ENCODE measurements at places on chromosomes 4 and X. TPM values are rescaled to one million over a fixed set of nuclear protein-coding genes. Genes with fewer than 3 reads are reported as not detected.

PDLIM3 gene
- total RNA-seq: 25.2 TPM

TTC29 gene
- total RNA-seq: not detected

DNA sequence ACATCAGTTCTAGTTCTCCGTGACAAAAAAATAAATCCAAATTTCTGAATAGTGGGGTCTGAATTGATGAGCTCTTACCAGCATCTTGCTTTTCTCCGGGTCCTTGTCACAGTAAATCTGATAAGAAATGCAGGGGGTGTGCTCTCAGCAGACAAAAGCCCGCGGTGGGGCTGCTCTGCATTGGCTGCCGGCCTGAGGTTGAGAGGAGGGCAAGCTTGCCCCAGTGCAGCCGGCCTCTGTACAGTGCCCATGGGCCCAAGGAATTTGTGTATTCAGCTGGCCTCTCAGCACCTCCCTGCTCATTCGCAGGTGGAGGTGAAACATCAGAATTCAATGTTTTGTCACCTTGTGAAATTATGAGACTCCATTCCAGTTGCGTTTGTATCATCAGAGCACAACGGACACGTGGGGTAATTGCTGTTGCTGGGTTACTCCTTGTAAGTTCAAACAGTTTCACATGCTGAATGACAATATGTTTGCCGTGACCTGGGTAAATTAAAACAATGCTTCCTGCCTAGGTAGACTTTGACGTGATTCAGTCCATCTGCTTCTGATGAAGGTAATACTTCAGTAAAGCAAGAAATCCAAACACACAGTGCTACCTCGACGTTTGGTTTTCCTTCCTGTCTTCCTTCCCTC, 596.4 kb downstream of the MID1IP1 start:
- DNase-seq: no peak
- no peaks in the 10 kb centered on the region for H3K4me1 ChIP-seq
- no peaks in the 10 kb centered on the region for H3K27me3 ChIP-seq
- H3K27ac ChIP-seq: no peak overlapping the region
- no peak overlapping the region for H3K4me3 ChIP-seq
- no peaks in the 10 kb centered on the region for H3K36me3 ChIP-seq

- no peaks in the 10 kb centered on the region for H3K27me3 ChIP-seq
- H3K4me1 ChIP-seq: no peaks in the 10 kb centered on the region
- no peak overlapping the region for H3K4me3 ChIP-seq
- no peak for DNase-seq
Measured at GRCh38 chr4:181225616-181226261, 1017.5 kb upstream of the TENM3 start.

GRCh38 chrX:120614816-120615215, 10.9 kb downstream of the MCTS1 start:
- no peak overlapping the region for H3K27ac ChIP-seq
- no peak overlapping the region for H3K4me3 ChIP-seq
- peaks cover 8% of the 10 kb centered on the region for H3K36me3 ChIP-seq
- no peaks in the 10 kb centered on the region for H3K4me1 ChIP-seq

- no peaks in the 10 kb centered on the region for H3K27me3 ChIP-seq
- H3K4me1 ChIP-seq: no peaks in the 10 kb centered on the region
- H3K27ac ChIP-seq: no peak overlapping the region
- DNase-seq: no peak
- peaks cover 13% of the 10 kb centered on the region for H3K36me3 ChIP-seq
Measured at GRCh38 chrX:18934708-18935107, 49.2 kb downstream of the PHKA2 start.

SHISA3 gene
- total RNA-seq: 1.4 TPM

GRCh38 chr4:185179488-185179887, 24.3 kb downstream of the CFAP97 start:
- H3K27ac ChIP-seq: no peak overlapping the region
- H3K4me3 ChIP-seq: no peak overlapping the region
- H3K36me3 ChIP-seq: no peaks in the 10 kb centered on the region
- no peaks in the 10 kb centered on the region for H3K27me3 ChIP-seq

DNA sequence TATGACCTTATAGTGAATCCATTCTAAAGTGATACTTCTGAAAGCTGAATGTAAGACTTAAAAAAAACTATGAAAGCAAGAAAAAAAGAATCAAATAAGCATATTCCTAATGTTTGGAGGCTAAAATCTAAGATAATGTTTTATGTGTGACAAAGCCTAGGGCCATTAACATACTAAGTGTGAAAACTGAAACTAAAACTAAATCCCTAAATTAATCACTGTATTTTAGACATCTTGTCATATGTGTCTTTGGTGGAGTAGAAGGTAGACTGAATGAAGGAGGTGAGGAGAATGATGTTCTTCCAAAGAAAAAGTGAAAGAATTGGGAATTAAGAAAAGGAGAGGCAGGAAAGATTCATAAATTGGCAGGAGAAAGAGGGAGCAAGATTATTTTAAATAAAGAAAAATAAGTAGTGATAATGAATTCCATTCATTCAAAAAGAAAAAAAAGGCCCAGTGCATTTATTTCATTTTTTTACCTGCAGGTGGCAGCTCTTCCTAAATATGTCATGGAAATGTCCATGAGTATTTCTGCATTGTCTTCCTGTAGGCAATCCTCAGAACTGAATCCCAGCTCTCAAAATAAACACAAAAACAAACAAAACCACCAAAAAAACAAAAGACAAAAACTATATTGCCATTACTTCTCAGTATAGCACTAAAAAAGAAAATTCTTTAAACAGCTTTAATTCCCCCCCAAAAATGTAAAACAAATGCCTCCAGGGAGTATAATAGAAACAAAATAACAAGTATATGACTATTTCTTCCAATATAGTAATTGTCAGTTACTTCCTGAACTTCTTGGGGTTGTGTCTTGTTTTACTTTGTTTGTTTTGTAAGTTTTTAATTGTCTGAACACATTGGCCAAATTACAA, 17.0 kb upstream of the AP1AR start:
- H3K4me3 ChIP-seq: no peak overlapping the region
- H3K27ac ChIP-seq: no peak overlapping the region
- no peaks in the 10 kb centered on the region for H3K36me3 ChIP-seq

GRCh38 chrX:118961866-118962560, 12.4 kb upstream of the LONRF3 start:
- no peaks in the 10 kb centered on the region for H3K27me3 ChIP-seq
- no peak overlapping the region for H3K4me3 ChIP-seq
- no peak overlapping the region for H3K27ac ChIP-seq
- DNase-seq: no peak

DNA sequence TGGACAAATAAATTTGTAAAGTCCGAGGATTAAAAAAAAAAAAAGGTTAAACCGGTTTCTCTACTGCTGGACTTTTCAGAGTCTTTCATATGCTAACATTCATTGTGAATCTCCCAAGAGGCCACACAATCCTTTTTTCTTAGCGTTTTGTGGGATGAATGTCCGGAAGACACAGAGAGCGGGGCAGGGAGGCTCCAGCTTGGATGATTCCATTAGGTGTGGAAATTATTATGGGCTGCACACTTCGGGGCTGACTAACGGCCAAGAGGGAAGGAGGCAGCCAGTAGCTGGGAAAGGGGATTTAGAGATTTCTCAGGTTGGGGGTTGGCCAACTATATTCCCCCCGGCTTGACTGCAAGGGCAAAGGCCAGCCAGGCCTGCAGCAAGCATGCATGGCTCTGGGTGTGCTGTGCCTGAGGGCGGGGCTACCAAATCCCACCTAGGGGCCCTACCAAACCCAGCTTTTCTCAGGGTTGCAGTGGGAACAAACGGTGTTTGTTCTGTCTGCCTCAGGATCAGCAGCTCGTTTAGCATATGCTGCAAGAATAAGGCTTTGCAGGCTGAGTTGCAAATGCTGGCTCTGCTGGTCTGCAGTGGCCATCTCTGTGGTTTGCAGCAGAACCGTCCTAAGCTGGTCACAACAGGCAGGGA, 28.6 kb downstream of the NYX start:
- DNase-seq: no peak
- H3K4me3 ChIP-seq: no peak overlapping the region

SEC24B gene
- total RNA-seq: 40.4 TPM

GRCh38 chr4:44186096-44186849, 262.3 kb downstream of the KCTD8 start:
- no peaks in the 10 kb centered on the region for H3K27me3 ChIP-seq
- H3K4me1 ChIP-seq: no peaks in the 10 kb centered on the region
- DNase-seq: no peak
- no peak overlapping the region for H3K4me3 ChIP-seq
- H3K27ac ChIP-seq: no peak overlapping the region

- no peaks in the 10 kb centered on the region for H3K36me3 ChIP-seq
- no peaks in the 10 kb centered on the region for H3K27me3 ChIP-seq
- H3K4me3 ChIP-seq: no peak overlapping the region
- DNase-seq: no peak
- H3K27ac ChIP-seq: no peak overlapping the region
Measured at GRCh38 chrX:94914235-94914634, 1240.2 kb downstream of the FAM133A start.

DNA sequence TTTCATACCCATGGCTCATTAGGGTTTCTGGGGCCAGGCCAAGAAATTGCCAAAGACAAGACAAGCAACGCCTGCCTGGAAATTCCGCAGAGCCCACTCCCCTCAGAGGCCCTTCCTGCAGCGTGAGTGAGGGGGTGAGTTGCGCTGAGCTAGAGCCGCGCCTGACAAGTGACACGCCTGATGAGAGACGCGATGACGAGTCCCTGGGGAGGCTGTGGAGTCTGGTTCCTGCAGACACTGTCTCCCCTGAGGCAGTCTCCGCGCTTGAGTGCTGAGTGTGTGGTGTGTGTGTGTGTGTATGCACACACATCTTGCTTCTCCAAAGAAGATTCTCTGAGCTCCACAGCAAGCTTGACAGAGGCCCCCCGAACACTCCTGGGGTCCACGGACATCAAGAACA, 269.8 kb downstream of the BCOR start:
- H3K27me3 ChIP-seq: no peaks in the 10 kb centered on the region
- H3K36me3 ChIP-seq: no peaks in the 10 kb centered on the region
- H3K4me1 ChIP-seq: no peaks in the 10 kb centered on the region
- peak; percentile 67 for DNase-seq

GRCh38 chrX:80648023-80648422, 161.7 kb downstream of the BRWD3 start:
- no peaks in the 10 kb centered on the region for H3K27me3 ChIP-seq
- no peaks in the 10 kb centered on the region for H3K36me3 ChIP-seq
- H3K4me3 ChIP-seq: no peak overlapping the region
- no peak overlapping the region for H3K27ac ChIP-seq
- DNase-seq: no peak

TEX13B gene
- not detected for total RNA-seq

UBE2D3 gene
- 312 TPM for total RNA-seq

DNA sequence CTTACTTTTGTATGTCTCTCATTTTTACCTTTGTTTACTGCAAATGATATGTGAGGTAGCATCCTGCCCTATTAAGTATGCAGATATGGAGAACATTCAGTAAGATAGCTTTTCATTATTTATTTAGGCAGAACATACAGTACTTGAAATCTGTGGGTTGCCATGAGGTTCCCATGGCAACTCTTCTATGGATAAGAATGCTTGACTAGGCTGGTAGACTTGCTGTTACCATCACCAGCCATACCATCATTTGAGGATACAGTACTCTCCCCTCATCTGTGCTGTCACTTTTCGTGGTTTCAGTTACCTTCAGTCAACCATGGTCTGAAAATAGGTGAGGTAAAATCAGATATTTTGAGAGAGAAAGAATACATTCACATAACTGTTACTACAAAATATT, 56.7 kb downstream of the NAF1 start:
- DNase-seq: no peak
- no peaks in the 10 kb centered on the region for H3K27me3 ChIP-seq
- no peak overlapping the region for H3K27ac ChIP-seq
- H3K4me1 ChIP-seq: no peaks in the 10 kb centered on the region

- no peaks in the 10 kb centered on the region for H3K4me1 ChIP-seq
- H3K36me3 ChIP-seq: no peaks in the 10 kb centered on the region
- no peak for DNase-seq
- H3K27me3 ChIP-seq: no peaks in the 10 kb centered on the region
- no peak overlapping the region for H3K4me3 ChIP-seq
Measured at GRCh38 chr4:155179216-155179615, 29.2 kb upstream of the NPY2R start.

DNA sequence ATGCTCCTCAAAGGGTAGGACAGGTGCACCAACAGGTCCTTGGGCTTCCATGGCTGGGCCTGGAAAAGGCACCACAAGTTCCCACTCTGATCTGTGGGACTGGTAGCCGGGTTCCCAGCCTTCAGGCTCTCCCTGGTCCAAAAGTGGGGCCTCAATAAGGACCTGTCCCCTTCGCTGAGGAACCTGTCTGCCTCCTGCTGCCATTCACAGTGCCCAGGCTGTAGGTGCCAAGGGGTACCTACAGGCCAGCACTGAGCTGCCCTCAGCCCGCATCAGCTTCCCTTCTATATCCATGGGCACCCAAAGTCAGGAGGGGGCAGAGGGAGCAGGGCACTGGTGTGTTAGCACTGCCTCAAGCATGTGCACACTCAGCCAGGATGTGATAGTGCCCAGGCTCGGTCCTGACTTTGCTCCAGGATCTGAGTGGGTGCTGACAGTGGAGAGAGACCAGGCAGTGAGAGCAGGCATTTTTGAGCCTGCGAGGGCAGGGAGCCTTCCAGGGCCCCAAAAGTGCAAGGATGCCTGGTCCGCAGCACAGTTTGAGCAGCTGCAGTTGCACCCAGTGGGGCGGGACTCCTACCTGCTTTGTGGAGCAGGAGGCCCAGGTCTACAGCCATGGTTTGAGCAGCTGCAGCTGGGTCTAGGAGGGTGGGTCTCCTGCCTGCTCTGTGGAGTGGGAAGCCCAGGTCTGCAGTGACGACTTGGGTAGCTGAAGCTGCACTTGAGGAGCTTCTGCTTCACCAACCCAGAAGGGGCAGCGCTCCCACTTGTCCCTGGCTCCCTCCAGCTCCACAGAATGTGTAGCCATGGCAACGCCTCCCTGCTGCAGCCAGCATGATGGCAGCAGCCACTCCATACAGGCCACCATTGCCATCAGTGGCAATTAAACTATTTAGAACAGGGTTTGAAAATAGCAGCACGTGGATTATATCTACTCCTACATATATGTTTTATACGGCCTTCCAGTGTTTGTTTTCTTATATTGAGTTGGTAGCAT, 376.4 kb downstream of the KCTD8 start:
- no peaks in the 10 kb centered on the region for H3K27me3 ChIP-seq
- no peaks in the 10 kb centered on the region for H3K36me3 ChIP-seq
- DNase-seq: no peak
- no peak overlapping the region for H3K27ac ChIP-seq
- H3K4me3 ChIP-seq: no peak overlapping the region

- no peaks in the 10 kb centered on the region for H3K27me3 ChIP-seq
- H3K4me1 ChIP-seq: no peaks in the 10 kb centered on the region
Measured at GRCh38 chrX:78357342-78358055, 30.1 kb upstream of the CYSLTR1 start.

IL1RAPL2 gene
- total RNA-seq: not detected

GRCh38 chr4:47836641-47837093, 1.2 kb downstream of the CORIN start:
- DNase-seq: peak; percentile 80
- H3K4me1 ChIP-seq: no peaks in the 10 kb centered on the region
- peak overlapping the region; percentile 51 for H3K4me3 ChIP-seq
- H3K27ac ChIP-seq: no peak overlapping the region
